ENCODE measurements at places on chromosomes 6 and 20. TPM values are rescaled to one million over a fixed set of nuclear protein-coding genes. Genes with fewer than 3 reads are reported as not detected.
A peak's percentile ranks its signal among the peaks of the same experiment; 100 is the strongest.

DNA sequence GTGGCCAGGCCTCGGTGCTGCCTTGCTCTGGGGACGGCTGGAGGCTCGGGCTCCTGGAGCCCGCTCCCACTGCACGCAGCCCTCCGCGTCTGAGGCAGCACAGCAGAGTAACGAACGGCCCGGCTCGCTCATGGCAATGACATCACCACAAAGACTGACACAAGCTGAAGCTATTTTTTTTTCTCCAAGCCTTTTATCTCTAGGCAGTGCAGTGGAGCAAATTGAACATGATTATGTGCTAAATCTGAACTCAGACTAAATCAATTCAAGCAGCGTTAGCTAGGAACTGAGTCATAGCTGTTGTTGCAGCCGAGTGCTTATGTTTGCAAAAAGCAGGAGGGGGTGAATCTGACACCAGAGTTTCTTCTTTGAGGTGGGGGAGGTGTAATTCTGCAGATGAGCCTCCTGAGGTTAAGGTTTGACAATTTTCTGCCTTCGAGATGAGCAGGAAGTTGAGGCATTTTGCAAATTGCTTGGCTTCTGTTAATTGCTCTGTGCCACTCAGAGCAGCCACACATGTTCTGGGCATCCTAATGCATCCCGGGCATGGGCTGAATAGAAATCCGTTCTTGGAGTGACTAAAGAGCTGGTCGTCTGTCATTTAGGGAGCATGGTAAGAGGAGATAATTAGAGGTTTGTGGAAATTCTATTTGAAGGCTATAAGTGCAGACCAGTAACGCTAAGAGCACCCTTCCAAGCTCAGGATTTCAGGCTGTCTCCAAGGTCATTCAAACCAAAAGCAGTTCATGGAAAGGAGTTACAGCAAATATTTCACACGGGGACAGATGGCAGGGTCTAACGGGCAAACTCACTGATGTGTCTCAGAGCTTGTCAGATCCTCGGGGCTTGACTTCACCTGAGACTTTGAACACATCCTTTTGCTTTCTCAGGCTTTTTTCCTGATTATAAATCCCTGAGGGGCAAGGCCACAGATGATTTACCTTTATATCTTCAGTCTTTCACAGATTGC is 155.1 kb upstream of the ENPP5 start:
- H3K27me3 ChIP-seq: peaks cover 8% of the 10 kb centered on the region
- no peaks in the 10 kb centered on the region for H3K36me3 ChIP-seq
- no peak for DNase-seq
- H3K4me1 ChIP-seq: peaks cover 15% of the 10 kb centered on the region
- no peak overlapping the region for H3K27ac ChIP-seq
- no peak overlapping the region for H3K4me3 ChIP-seq

- H3K27me3 ChIP-seq: peaks cover 24% of the 10 kb centered on the region
- no peaks in the 10 kb centered on the region for H3K36me3 ChIP-seq
- H3K4me3 ChIP-seq: no peak overlapping the region
- DNase-seq: no peak
Measured at GRCh38 chr6:167137081-167137480, 14.2 kb downstream of the CCR6 start.

DNA sequence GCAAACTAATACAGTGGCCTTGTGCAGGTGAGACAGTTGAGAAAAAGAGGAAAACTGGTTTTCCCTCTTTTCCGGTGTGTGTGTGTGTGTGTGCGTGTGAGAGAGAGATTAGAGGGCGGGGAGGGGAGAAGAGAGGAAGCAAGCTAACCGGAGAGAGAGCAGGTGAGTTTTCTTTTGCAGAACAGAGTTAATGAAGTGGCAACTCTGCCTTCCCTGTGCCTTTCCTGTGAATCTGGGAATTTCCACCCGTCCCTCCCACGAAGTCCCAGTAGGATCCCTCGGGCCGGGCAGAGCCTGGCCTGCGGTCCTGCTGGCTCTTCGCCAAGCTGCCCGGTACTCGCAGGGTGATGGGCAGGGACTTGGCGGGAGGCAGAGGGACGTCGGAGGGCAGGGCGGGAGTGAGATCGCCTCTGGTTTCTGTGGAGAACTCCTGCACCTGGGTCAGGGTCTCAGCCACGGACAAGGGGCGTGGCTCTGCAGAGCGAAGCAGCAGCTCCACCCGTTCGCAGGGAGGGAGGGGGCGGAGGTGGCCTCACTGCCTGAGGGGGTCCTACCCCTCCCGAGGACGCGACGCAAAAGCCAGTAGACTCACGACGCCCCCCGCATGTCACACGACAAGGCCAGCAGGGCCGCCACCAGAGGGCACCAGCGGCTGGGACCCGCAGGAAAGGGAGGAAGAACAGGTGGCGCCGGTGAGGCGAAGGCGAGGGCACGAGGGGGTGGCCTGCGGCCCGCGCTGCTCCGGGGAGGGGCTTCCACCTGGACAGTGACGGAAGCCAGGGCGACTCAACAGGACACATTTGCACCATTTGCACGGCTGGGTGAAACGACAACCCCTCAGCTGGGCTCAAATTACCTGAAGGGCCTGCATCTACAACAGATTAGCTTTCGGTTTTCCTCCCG is 51.2 kb upstream of the RNF182 start:
- no peak for DNase-seq
- H3K4me1 ChIP-seq: peaks cover 18% of the 10 kb centered on the region
- no peaks in the 10 kb centered on the region for H3K36me3 ChIP-seq
- peak overlapping the region; percentile 72 for H3K4me3 ChIP-seq
- no peak overlapping the region for H3K27ac ChIP-seq

- H3K27ac ChIP-seq: no peak overlapping the region
- no peak for DNase-seq
- no peaks in the 10 kb centered on the region for H3K36me3 ChIP-seq
- H3K4me1 ChIP-seq: peaks cover 9% of the 10 kb centered on the region
- no peaks in the 10 kb centered on the region for H3K27me3 ChIP-seq
Measured at GRCh38 chr20:15099130-15099529, 761.7 kb upstream of the FLRT3 start.

DNA sequence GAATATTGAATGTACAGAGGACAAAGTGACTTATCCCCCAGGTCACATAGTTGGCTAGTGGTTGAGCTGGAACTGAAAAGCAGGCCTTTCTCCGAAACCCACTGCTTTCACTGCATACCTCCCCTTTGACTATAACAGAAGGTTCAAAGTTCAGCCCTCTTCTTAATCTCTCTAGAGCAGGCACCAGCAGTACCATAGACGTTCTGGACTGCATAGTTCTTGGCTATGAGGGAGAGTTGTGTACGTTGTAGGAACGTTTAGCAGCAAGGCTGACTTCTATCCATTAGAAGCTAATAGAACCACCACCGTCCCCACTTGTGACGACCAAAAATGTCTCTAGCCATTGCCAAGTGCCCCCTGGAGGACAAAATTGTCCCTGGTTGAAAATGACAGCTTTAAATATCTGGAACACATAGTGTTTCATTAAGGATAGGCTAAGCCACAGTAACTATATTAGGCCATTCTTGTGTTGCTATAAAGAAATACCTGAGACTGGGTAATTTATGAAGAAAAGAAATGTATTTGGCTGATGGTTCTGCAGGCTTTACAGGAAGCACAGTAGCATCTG is 123.8 kb upstream of the MTHFD1L start:
- H3K36me3 ChIP-seq: no peaks in the 10 kb centered on the region
- no peak overlapping the region for H3K27ac ChIP-seq
- no peak for DNase-seq

- DNase-seq: no peak
- no peak overlapping the region for H3K27ac ChIP-seq
- no peaks in the 10 kb centered on the region for H3K36me3 ChIP-seq
- no peaks in the 10 kb centered on the region for H3K4me1 ChIP-seq
Measured at GRCh38 chr20:54848984-54849538, 373.7 kb downstream of the DOK5 start.

DNA sequence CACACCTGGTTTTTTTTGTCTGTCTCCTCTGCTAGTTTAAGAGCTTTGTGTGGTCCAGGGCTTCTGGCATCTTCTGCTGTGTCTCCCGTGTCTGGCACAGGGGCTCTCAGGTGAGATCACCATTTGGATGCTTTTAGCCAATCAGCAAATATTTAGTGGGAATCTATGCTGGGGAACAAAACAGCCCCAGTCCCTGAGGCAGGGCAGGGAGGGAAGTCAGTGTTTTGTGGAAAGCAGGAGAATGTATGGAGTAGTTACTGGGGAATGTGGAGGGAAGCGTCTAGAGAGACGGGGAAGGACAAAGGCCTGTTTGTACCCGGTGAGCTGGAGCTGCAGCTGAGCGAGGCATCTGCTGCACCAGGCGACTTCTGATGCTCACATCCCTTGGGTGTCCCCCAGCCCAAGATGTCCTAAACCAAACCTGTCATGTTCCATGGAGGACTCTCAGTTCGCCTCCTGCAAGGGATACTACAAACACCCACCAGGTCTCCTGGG is 49.3 kb upstream of the NNAT start:
- H3K4me1 ChIP-seq: no peaks in the 10 kb centered on the region
- H3K36me3 ChIP-seq: peaks cover 8% of the 10 kb centered on the region
- no peak overlapping the region for H3K4me3 ChIP-seq
- no peak overlapping the region for H3K27ac ChIP-seq
- peaks cover 28% of the 10 kb centered on the region for H3K27me3 ChIP-seq

DNA sequence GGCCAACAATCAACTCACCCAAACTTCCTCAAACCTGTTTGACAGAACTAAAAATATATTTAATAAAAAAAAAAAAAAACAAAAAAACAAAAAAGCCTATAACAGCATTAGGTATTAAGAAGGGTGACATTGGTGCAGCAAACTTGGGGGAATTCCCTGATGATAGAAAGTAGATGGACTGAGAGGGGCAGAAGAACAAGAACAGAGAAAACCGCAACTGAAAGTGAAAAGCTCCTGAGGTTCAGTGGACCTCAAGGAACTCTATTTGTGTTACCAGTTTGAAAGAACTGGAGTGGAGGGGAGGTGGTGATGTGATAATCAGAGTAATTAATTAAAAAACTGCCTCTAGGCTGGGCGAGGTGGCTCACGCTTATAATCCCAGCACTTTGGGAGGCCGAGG is 53.8 kb downstream of the MACROD2 start:
- no peak for DNase-seq
- H3K4me1 ChIP-seq: no peaks in the 10 kb centered on the region
- no peak overlapping the region for H3K27ac ChIP-seq
- no peaks in the 10 kb centered on the region for H3K36me3 ChIP-seq

GRCh38 chr20:19582782-19583181 is 175.3 kb upstream of the RIN2 start:
- H3K4me1 ChIP-seq: no peaks in the 10 kb centered on the region
- H3K27ac ChIP-seq: no peak overlapping the region
- H3K36me3 ChIP-seq: no peaks in the 10 kb centered on the region
- peaks cover 29% of the 10 kb centered on the region for H3K27me3 ChIP-seq

DNA sequence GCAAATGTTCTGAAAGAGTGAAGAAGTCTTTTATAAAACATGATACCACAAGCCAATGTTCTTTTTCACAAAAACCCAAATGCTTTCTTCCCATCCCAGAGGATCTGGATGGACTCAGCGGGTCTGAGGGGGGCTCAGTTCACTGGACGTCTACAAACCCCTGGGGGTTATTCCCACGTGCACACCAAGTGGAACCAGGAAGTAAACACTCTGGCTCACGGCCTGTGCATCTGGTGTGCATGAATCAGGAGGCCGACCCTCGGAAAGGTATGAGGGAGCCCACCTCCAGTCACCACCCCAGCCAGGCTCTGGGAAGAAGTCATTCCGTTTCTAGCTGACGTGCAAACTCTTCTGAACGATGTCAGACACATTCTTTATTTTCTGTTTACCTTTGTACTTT is 252.2 kb downstream of the DLL1 start:
- H3K27me3 ChIP-seq: peaks cover 18% of the 10 kb centered on the region
- peaks cover 4% of the 10 kb centered on the region for H3K4me1 ChIP-seq
- DNase-seq: peak; percentile 36

The GPX5 gene
- total RNA-seq: not detected

The TM9SF4 gene
- 87.9 TPM for total RNA-seq

The OR2H1 gene
- total RNA-seq: not detected

The IRAK1BP1 gene
- 1.3 TPM for total RNA-seq

The LPA gene
- total RNA-seq: not detected

The TBC1D22B gene
- total RNA-seq: 10.9 TPM

The SALL4 gene
- total RNA-seq: 0.68 TPM

The VPS16 gene
- total RNA-seq: 32.7 TPM
